ENCODE measurements at places on chromosomes 6 and 20. TPM values are rescaled to one million over a fixed set of nuclear protein-coding genes. Genes with fewer than 3 reads are reported as not detected.

- H3K4me1 ChIP-seq, result peaks cover 24% of the 10 kb centered on the region
- DNase-seq, result peak; percentile 36
- no peaks in the 10 kb centered on the region for H3K27me3 ChIP-seq
These were observed 176.4 kb downstream of the SOX4 start for GRCh38 chr6:21769968-21770367.

GRCh38 chr6:71463061-71463460 is 174.4 kb downstream of the OGFRL1 start:
- H3K27ac ChIP-seq, result no peak overlapping the region
- H3K36me3 ChIP-seq, result no peaks in the 10 kb centered on the region
- DNase-seq, result no peak
- no peaks in the 10 kb centered on the region for H3K4me1 ChIP-seq
- H3K27me3 ChIP-seq, result no peaks in the 10 kb centered on the region

DNA sequence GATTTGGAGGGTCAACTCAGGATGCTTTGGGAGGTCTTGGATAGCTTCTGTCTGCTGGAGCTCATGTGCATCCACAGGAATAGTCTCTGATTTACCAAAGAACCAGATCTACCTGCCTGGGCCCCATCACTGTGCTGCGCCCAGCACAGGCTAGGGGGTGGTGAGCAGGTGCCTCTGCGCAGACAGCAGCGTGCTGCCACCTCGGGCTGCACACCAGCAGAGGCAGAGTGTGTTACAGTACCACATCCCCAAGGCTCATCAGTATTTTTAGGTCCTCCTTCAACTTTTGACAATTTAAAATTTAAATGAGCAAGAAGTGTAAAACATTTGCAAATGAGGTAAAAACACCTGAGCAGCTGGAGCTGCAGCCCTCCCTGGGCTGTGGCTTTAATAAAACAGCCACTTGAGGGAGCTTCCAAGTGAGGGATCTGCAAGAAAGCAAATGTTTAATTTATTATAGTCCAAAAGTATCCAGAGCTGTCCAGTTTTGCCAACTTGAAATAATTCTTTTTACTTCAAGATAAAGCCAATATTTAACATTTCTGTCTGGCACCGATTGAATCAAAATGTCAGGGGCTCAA is 324.9 kb downstream of the ZFAND3 start:
- H3K27me3 ChIP-seq, result no peaks in the 10 kb centered on the region
- DNase-seq, result no peak
- no peaks in the 10 kb centered on the region for H3K4me1 ChIP-seq
- no peak overlapping the region for H3K4me3 ChIP-seq
- peaks cover 5% of the 10 kb centered on the region for H3K36me3 ChIP-seq

- DNase-seq, result no peak
- H3K27ac ChIP-seq, result no peak overlapping the region
- peaks cover 4% of the 10 kb centered on the region for H3K4me1 ChIP-seq
- no peaks in the 10 kb centered on the region for H3K27me3 ChIP-seq
- H3K4me3 ChIP-seq, result no peak overlapping the region
These were observed 2.2 kb downstream of the HIVEP2 start for GRCh38 chr6:142942805-142943227.

Gene GMPR
- 3.2 TPM for polyA plus RNA-seq

Gene CFAP206
- polyA plus RNA-seq, result 0.15 TPM

DNA sequence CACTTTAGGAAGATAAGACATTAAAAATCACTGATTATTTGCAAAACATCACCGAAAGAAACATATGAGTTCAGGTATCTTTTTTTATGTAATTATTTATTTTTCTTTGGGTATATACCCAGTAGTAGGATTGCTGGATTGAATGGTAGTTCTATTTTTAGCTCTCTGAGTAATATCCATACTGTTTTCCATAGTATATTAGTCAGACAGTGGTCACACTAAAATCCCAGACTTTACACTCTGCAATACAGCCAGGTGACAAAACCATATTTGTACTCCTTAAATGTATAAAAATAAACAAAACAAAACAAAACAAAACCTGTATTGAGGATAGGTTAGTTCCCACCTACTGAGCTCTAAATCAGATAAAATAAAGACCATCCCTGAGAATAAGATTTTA is 1024.3 kb upstream of the EYS start:
- H3K36me3 ChIP-seq, result no peaks in the 10 kb centered on the region
- DNase-seq, result no peak
- H3K27me3 ChIP-seq, result no peaks in the 10 kb centered on the region
- no peaks in the 10 kb centered on the region for H3K4me1 ChIP-seq
- H3K4me3 ChIP-seq, result no peak overlapping the region

- H3K4me3 ChIP-seq, result no peak overlapping the region
- H3K4me1 ChIP-seq, result no peaks in the 10 kb centered on the region
- H3K27ac ChIP-seq, result no peak overlapping the region
- no peak for DNase-seq
- H3K27me3 ChIP-seq, result no peaks in the 10 kb centered on the region
- H3K36me3 ChIP-seq, result no peaks in the 10 kb centered on the region
These were observed 523.7 kb upstream of the SLC35B3 start for GRCh38 chr6:8958894-8959511.

Gene HSPA1L
- 2.8 TPM for polyA plus RNA-seq

Gene ADTRP
- polyA plus RNA-seq, result 24.3 TPM

DNA sequence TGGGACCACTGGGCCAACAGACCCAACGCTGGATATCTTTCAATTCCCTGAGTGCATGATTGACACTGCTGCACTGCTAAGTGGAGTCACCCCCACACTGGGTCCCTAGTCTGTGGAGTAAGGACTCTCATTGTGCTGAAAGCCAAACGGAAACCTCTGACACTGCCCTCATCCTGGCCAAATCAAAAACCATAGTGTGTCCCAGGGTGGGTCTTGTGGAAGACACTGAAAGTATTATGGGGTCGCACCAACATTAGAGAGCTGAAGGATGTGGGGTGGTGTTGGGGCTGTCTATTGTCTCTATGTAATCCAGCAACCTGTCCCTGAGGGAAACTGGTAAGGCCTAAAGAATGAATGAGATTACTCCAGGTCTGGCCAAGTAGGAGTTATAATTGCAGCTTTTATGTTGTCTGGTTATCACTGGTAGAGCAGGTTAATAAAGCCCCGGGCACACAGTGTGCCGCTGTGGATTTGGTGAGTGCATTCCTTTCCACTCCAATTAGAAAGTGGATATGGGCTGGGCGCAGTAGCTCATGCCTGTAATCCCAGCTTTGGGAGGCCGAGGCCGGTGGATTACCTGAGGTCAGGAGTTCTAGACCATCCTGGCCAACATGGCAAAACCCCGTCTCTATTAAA is 57.9 kb downstream of the HLA-A start:
- peaks cover 9% of the 10 kb centered on the region for H3K27me3 ChIP-seq
- peaks cover 5% of the 10 kb centered on the region for H3K4me1 ChIP-seq
- H3K27ac ChIP-seq, result no peak overlapping the region
- no peaks in the 10 kb centered on the region for H3K36me3 ChIP-seq
- no peak overlapping the region for H3K4me3 ChIP-seq
- DNase-seq, result no peak

DNA sequence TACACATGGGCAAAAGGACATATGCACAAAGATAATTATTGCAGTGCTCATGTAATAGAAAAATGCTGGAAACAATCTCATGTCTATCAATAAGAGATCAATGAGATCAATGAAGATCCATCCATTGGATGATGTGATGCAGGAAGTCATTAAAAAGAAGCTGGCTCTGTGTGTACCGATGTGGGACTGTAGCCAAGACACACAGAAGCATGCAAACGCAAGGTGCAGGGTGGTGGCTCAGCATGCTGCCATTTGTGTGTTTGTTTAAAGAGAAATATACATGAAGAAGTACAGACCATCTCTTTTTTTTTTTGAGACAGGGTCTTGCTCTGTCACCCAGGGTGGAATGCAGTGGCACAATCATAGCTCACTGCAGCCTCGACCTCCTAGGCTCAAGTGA is 33.1 kb upstream of the KCNB1 start:
- H3K36me3 ChIP-seq, result peaks cover 5% of the 10 kb centered on the region
- H3K4me3 ChIP-seq, result no peak overlapping the region
- DNase-seq, result no peak
- H3K27ac ChIP-seq, result no peak overlapping the region

Gene UNC5CL
- polyA plus RNA-seq, result 164 TPM

- no peak for DNase-seq
- no peaks in the 10 kb centered on the region for H3K4me1 ChIP-seq
- no peak overlapping the region for H3K4me3 ChIP-seq
- peaks cover 2% of the 10 kb centered on the region for H3K27me3 ChIP-seq
- no peaks in the 10 kb centered on the region for H3K36me3 ChIP-seq
These were observed 329.7 kb downstream of the MAFB start for GRCh38 chr20:40359131-40359912.

GRCh38 chr6:56595490-56596122 is 47.1 kb downstream of the DST start:
- H3K4me3 ChIP-seq, result no peak overlapping the region
- peak; percentile 9 for DNase-seq
- H3K4me1 ChIP-seq, result no peaks in the 10 kb centered on the region
- H3K27me3 ChIP-seq, result no peaks in the 10 kb centered on the region
- H3K27ac ChIP-seq, result no peak overlapping the region
- H3K36me3 ChIP-seq, result peaks cover 55% of the 10 kb centered on the region

DNA sequence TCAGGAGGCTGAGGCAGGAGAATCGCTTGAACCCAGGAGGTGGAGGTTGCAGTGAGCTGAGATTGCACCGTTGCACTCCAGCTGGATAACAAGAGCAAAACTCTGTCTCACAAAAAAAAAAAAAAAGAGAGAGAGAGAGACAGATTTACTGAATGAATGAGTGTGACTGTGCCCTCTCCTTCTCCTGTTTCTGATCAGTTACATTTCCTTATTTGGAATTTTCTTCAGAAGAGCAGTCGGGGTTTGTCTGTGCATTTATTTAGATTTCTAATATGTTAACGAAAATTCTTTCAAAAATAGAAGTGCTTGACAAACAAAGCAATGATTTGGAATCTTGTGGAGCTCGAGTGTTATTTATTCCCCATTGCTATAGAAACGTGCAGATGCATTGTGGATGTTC is 6.4 kb upstream of the LRRN4 start:
- no peak overlapping the region for H3K4me3 ChIP-seq
- H3K27ac ChIP-seq, result no peak overlapping the region
- no peaks in the 10 kb centered on the region for H3K36me3 ChIP-seq
- no peaks in the 10 kb centered on the region for H3K27me3 ChIP-seq
- H3K4me1 ChIP-seq, result peaks cover 4% of the 10 kb centered on the region

GRCh38 chr6:149544646-149545257 is 1.1 kb downstream of the PPIL4 start:
- no peak for DNase-seq
- H3K27me3 ChIP-seq, result peaks cover 6% of the 10 kb centered on the region
- H3K27ac ChIP-seq, result peak overlapping the region; percentile 99
- peaks cover 11% of the 10 kb centered on the region for H3K36me3 ChIP-seq

GRCh38 chr6:101918471-101918870 is 525.0 kb downstream of the GRIK2 start:
- no peak overlapping the region for H3K27ac ChIP-seq
- H3K27me3 ChIP-seq, result no peaks in the 10 kb centered on the region
- no peaks in the 10 kb centered on the region for H3K4me1 ChIP-seq
- no peaks in the 10 kb centered on the region for H3K36me3 ChIP-seq

DNA sequence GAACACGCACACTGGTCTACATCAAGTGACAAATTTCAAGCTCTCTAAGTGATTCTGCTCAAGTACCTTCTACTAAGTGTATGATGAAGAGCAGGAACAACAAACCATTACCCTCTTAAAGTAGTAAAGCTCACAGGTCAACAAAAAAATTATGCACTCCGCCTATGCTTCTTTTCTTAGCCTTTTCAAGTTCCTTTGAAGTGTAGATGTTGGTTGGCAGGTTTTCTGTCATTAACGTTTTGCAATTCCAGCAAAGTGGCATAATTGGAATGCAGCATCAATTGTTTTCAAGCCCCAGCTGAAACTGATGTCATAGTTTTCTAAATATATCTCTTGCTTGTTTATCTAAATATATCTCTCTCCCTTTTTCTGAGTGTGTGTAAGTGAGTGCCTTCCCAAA is 396.9 kb upstream of the EYS start:
- peak; percentile 18 for DNase-seq
- no peak overlapping the region for H3K4me3 ChIP-seq
- H3K4me1 ChIP-seq, result no peaks in the 10 kb centered on the region
- H3K36me3 ChIP-seq, result no peaks in the 10 kb centered on the region
- no peaks in the 10 kb centered on the region for H3K27me3 ChIP-seq

DNA sequence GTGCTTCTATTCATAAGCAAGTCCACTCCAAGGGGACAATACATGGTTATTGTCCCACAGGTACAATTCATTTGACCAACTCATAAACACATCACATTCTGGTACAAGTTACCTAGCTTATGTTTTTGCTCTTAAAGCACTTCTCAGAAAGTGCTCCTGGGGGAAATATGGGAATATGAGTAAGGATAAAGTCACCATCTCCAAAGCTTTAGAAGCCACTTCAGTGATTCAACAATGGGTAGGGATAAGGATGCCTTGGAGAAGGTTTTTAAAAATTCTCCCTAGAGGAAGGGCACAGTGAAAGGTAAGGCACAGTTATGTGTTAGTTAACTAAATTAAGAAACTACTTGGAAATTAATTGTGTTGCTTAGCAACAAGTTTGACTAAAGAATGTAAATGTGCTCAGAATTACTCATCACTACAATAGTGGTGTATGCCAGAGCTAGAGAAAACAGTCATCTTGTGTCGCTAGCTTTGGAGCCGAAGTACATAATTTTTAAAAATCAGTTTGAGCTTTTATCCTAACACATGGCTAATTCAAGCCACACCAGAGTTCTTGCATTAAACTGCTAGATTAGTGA is 39.5 kb upstream of the LAMP5 start:
- H3K4me1 ChIP-seq, result no peaks in the 10 kb centered on the region
- no peaks in the 10 kb centered on the region for H3K36me3 ChIP-seq
- DNase-seq, result no peak

- no peaks in the 10 kb centered on the region for H3K27me3 ChIP-seq
- DNase-seq, result no peak
- peak overlapping the region; percentile 58 for H3K27ac ChIP-seq
- H3K4me3 ChIP-seq, result no peak overlapping the region
- H3K36me3 ChIP-seq, result no peaks in the 10 kb centered on the region
These were observed 29.2 kb downstream of the B4GALT5 start for GRCh38 chr20:49684335-49684997.

DNA sequence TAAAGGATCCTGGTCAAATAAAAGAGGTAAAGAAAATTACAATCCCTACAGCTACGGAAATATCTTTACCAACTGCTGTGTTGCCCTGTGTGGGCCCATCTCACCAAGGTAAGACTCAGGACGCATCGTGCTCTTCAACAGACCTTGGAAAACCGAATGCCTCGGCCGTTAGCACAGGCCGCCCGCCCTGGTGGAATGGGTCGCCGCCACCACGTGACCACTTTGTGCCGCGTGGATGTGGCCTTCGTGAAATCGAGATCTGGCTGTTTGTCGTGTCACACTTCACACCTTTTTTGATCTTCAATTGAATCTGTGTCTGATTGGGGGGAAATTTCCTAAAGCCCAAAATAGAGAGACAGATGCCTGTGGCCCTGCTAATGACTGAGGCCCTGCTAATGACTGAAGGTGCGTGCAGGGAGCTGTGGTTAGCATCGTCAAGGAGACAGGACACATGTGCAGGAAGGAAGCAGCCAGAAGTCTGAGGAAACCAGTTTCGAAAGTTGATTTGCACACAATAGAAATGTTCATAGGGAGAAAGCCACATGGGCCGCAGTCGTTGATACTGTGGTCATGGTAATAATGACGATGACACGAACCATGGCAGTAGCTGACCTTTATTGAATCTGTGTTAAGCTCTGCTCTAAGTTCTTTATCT is 175.7 kb upstream of the SNX9 start:
- H3K27ac ChIP-seq, result no peak overlapping the region
- no peaks in the 10 kb centered on the region for H3K27me3 ChIP-seq
- H3K4me3 ChIP-seq, result no peak overlapping the region
- peaks cover 30% of the 10 kb centered on the region for H3K36me3 ChIP-seq
- H3K4me1 ChIP-seq, result no peaks in the 10 kb centered on the region

- no peaks in the 10 kb centered on the region for H3K4me1 ChIP-seq
- no peaks in the 10 kb centered on the region for H3K36me3 ChIP-seq
- H3K4me3 ChIP-seq, result no peak overlapping the region
- no peak for DNase-seq
These were observed 21.8 kb downstream of the CTCFL start for GRCh38 chr20:57503035-57503658.

Data from large intestine (tissue), 12 donors.